AG04449 (cell line): ENCODE measurements at places on chromosomes 2 and 18.

DNA sequence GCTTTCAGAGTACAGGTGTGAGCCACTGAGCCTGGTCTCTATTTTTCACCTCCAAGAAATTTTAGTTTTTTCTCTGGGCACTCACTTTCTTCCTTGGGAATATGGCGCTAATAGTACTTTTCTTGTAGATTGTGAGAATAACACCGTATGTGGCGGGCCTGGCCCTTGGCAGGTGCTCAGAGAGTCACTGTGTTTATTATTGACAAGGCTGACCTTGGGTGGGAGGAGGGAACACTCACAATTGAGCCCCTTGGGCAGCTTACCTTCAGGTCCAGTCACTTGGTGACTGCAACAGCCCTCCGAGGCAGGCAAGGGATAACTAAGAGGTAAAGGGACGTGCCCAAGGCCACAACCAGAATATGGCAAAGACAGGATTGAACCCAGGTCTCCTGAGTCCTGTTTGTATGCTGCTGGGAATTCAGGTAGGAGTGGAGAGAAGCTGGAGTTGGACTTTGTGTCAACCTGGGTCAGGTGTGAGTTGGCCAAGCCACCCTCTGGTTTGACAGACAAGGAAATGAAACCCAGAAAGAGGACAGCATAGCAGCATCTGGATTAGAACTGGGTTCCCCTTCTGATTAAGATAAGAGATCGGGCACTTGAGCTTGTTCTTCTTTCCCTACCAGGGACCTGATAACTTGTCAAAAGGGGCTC is 2.8 kb upstream of the STK25 start:
- DNase-seq, result no peak

- no peak for DNase-seq
Observed at GRCh38 chr18:28002841-28003240, 174.1 kb downstream of the CDH2 start.

GRCh38 chr2:179861027-179861415 is 391 bp downstream of the ZNF385B start:
- DNase-seq, result no peak

DNA sequence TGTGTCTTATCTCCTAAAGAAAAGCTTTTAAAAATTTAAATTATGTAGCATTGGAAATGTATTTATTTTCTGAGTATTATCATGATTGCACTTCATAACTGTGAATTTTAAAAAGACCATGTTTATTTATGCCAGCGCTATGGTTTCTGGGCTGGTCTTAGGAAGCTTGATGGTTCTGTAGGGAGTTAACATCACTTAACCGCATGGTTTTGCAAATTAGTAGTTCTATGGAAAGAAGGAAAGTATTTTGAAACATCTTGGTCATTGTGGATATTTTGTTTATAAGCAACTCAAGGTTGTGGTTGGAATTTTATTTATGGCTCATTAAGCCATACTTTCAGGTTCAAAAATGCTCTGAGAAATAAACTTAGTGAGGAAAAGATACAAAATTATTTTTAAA is 549.4 kb downstream of the STK39 start:
- DNase-seq, result no peak

GRCh38 chr2:150679456-150680120 is 192.1 kb upstream of the RND3 start:
- no peak for DNase-seq

- DNase-seq, result no peak
Observed at GRCh38 chr2:52035391-52035790, 1003.5 kb upstream of the NRXN1 start.

DNA sequence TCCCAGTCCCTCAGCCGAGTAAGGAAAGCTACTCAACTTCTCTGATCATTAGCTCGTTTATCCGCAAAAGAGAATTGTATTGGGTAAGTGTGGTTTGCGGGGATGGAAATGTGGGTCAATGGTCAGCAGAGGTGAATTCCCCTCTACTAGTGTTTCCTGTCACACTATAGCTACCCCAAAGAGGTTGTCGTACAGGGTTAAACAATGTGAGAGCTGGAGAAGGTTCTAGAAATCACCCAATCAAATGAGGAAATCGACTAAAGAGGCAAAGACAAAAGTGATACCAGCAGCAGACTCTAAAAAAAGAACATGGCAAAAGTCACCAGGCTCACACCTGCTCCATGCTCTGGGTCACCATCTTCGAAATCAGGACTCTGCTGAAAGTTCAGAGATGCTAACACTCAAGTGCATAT is 144.7 kb upstream of the ITGA4 start:
- no peak for DNase-seq

- DNase-seq, result no peak
Observed at GRCh38 chr2:24400207-24400907, 40.0 kb upstream of the ITSN2 start.

GRCh38 chr18:72965616-72966015 is 97.8 kb upstream of the NETO1 start:
- no peak for DNase-seq

DNA sequence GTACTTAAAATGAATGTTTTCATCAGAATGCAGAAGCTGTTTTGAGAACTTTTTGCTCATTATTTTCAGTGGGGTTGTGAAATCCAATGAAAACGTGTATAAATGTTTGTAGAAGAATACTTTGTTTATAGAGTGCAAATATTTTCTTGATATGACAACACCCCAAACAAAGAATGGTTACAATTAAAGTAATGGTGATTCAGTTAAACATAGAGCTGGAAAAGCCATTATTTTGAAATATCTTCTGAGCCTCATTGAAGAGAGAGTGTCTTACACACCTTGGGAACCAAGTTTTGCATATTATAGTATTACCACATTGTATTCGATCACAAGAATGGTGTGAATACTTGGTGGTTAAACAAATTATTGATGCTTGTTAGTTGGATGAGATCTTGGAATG is 48.7 kb downstream of the SPTBN1 start:
- DNase-seq, result no peak

DNA sequence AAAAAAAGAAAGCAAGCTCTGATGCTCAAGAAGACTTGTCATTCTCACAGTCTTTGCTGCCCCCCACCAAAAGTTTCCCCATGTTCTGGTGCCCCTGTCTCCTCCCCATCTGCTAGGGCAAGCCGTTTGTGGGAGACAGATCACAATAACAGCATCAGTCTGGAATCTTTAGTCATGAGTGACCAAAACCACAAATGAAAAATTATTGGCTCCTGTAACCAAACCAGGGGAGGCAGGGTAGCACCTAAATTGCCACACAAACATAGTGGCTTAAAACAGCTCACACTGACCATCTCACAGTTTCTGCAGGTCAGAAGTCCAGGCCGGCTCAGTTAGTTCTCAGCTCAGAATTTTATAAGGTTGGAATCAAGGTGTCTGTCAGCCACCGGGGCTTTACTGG is 9.1 kb upstream of the B3GNT7 start:
- DNase-seq, result peak; percentile 38
